Stimulated activated CD4-positive, alpha-beta T cell treated with anti-CD3 and anti-CD28 coated beads, Interleukin-15, amount 100 ng/mL, for 1 hour (primary cell): ENCODE measurements at places on chromosomes 13 and 19.

- no peak for DNase-seq
Observed at GRCh38 chr13:42361701-42362100, 89.7 kb downstream of the AKAP11 start.

DNA sequence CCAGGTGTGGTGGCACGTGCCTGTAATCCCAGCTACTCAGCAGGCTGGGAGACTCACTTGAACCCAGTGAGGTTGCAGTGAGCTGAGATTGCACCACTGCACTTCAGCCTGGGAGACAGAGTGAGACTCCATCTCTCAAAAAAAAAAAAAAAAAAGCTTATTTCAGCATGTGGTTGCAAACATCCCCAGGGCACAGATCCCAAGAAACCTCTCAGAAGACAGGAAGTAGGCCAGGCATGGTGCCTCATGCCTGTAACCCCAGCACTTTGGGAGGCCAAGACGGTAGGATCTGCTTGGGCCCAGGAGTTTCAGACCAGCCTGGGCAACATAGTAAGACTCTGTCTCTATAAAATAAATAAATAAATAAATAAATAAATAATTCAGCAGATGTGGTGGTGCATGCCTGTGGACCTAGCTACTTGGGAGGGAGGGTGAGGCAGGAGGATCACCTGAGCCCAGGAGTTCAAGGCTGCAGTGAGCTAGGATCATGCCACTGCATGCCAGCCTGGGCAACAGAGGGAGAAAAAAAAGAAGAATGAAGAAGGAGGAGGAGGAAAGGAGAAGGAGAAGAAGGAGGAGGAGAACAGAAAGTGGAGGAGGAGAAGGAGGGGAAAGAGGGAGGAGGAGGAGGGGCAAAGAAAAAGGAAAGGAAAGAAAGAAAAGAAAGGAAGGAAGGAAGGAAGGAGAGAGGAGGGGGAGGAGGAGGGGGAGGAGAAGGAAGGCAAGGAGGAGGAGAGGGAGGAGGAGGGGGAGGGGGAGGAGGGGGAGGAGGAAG is 4.3 kb upstream of the LRRC8E start:
- no peak for DNase-seq

- no peak for DNase-seq
Observed at GRCh38 chr13:31749929-31750328, 10.6 kb downstream of the RXFP2 start.

DNA sequence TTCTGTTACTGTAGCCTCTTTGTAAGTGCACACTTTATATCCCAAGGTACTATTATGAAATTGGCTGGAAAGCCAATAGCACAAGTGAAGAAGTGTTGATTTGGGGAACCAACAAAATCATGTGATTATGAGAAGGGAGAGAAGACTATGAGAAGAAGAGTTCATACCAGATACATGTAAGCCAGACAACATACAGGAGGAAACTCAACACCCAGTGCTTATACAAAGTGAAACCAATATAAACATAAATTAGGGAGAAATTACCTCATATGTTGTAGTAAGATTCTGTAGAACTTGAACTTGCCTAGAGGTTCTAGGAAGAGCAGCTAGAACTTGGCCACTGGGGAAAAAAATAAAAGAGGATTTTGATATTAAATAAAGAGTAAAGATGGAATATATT is 17.4 kb downstream of the CPB2 start:
- no peak for DNase-seq
